ENCODE measurements at places on chromosomes 3 and 15.

GRCh38 chr15:30922480-30923311, 19.0 kb downstream of the FAN1 start:
- no peak for DNase-seq

GRCh38 chr3:94098452-94098851, 35.6 kb downstream of the NSUN3 start:
- no peak for DNase-seq

GRCh38 chr15:51229907-51230330, 108.5 kb downstream of the CYP19A1 start:
- no peak for DNase-seq

GRCh38 chr15:64622410-64623260, 152.8 kb downstream of the RBPMS2 start:
- no peak for DNase-seq

GRCh38 chr3:64072126-64072525, 48.8 kb upstream of the PSMD6 start:
- no peak for DNase-seq

All from lower leg skin (tissue), 4 donors.